Large intestine (tissue), 12 donors: ENCODE measurements at places on chromosomes 12 and 14.

GRCh38 chr14:95330591-95331370 lies 11.1 kb upstream of the CLMN start:
- no peak for DNase-seq

- no peak for DNase-seq
Observed at GRCh38 chr14:94408546-94409095, 20.2 kb upstream of the SERPINA1 start.

DNA sequence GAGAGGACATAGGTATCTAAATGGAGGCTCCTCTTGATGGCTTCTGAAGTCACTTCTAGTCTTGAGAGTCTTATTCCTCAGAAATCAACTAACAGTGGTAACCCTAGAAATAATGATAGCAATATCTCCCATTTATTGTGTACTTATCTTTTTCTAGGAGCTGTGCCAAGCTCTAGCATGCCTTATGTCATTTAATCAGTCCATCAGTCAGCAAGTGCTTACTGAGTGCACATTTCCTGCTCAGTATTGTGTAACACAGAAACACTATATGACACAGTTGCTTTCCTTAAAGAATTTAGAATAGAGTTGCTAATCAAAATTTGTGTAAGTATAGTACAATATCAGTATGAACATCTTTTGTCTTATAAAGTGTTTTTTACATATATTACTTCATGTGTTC lies 36.6 kb downstream of the KRT76 start:
- no peak for DNase-seq

GRCh38 chr14:93892505-93892839 lies 34.7 kb upstream of the FAM181A start:
- no peak for DNase-seq

DNA sequence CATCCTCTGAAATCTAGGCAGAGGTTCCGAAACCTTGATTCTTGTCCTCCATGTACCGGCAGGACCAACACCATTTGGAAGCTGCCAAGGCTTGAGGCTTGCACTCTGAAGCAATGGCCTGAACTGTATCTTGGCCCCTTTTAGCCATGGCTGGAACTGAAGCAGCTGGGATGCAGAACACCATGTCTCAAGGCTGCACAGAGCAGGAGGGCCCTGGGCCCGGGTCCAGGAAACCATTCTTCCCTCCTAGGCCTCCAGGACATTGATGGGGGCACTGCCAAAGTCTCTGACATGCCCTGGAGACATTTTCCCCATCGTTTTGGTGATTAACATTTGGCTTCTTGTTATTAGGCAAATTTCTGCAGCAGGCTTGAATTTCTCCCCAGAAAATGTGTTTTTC lies 198.7 kb downstream of the EFCAB11 start:
- no peak for DNase-seq

GRCh38 chr14:89378119-89378518 lies 38.9 kb downstream of the FOXN3 start:
- no peak for DNase-seq
